ENCODE measurements at places on chromosomes 6 and 20.

- H3K27ac ChIP-seq = no peak overlapping the region
- no peak overlapping the region for H3K4me3 ChIP-seq
- no peak for DNase-seq
- H3K27me3 ChIP-seq = no peaks in the 10 kb centered on the region
- no peaks in the 10 kb centered on the region for H3K36me3 ChIP-seq
- no peaks in the 10 kb centered on the region for H3K4me1 ChIP-seq
Measured at GRCh38 chr6:71342772-71343171, 54.2 kb downstream of the OGFRL1 start.

DNA sequence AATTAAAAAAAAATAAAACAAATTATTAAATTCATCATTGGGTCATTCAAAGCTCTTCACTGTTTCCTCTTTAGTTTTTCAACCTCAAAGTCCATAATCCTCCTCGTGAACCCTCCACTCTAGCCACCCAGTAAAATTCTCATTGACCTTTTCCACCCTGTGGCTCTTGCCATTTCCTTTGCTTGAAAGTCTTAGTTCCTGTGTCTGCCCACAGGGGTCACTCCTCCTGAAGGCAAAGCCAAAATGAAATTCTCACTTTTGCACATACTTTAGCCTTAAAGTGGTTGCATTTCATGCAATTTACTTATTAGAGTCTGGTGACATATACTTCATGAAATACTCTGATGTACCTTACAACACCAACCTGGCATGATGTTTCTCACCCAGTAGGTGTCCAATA is 263.7 kb downstream of the BMP2 start:
- H3K27ac ChIP-seq = no peak overlapping the region
- no peaks in the 10 kb centered on the region for H3K4me1 ChIP-seq
- no peaks in the 10 kb centered on the region for H3K27me3 ChIP-seq
- no peaks in the 10 kb centered on the region for H3K36me3 ChIP-seq
- H3K4me3 ChIP-seq = no peak overlapping the region

DNA sequence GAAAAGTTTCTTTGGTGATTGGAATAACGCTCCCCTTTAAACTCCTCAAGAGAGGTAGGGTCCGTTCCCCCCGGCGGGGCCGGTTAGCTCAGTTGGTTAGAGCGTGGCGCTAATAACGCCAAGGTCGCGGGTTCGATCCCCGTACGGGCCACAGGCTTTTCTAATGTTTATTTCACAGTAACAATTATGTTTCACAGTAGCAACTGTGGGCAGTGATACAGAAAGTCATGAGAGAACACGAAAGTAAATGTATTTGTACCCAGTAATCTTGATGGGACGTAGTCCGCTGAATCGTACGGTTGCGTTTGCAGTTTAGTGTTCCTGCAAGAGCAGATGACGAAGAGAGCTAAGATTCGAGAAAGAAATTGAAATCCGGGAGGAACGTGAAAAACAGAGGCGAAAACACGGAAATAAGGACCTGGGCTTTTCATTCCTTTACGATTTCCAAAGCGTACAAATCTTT is 505.5 kb downstream of the PRIM2 start:
- no peaks in the 10 kb centered on the region for H3K36me3 ChIP-seq
- H3K4me3 ChIP-seq = no peak overlapping the region
- no peak for DNase-seq
- peaks cover 9% of the 10 kb centered on the region for H3K27me3 ChIP-seq

DNA sequence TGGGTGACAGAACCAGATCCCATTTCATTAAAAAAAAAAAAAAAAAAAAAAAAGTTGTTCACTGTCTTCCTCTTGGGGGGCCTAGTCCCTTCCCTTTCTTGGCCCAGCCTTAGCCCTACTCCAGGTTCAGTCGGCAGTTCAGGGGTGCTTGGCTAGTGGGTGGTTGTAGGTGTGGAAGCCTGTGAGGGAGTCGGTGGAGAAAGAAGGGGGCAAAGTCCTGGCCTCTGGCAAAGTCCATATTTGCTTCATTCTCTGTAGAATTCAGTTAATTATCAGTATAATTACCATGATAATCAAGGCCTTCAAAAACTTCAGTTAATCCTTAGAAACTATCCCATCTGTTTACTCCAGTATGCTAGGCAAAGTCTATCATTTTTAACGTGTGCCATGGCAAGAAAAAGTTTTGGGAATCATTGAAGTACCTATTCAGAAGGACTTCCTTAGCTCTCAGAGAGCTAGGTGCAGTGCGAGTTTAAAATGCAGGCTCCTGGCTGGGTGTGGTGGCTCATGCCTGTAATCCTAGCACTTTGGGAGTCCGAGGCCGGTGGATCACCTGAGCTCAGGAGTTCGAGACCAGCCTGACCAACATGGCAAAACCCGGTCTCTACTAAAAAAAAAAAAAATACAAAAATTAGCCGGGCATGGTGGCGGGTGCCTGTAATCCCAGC is 205.7 kb upstream of the ARG1 start:
- no peak overlapping the region for H3K27ac ChIP-seq
- H3K4me3 ChIP-seq = no peak overlapping the region
- no peak for DNase-seq
- H3K36me3 ChIP-seq = no peaks in the 10 kb centered on the region
- H3K4me1 ChIP-seq = peaks cover 8% of the 10 kb centered on the region

GRCh38 chr6:31476515-31477139 is 21.3 kb upstream of the MICB start:
- no peak overlapping the region for H3K4me3 ChIP-seq
- no peak overlapping the region for H3K27ac ChIP-seq
- H3K36me3 ChIP-seq = no peaks in the 10 kb centered on the region
- DNase-seq = no peak
- H3K4me1 ChIP-seq = no peaks in the 10 kb centered on the region

All from muscle of leg (tissue), 16 donors.